ENCODE measurements at places on chromosomes 2 and 18.

GRCh38 chr2:239579524-239580198 lies 178.8 kb upstream of the HDAC4 start:
- DNase-seq: no peak

DNA sequence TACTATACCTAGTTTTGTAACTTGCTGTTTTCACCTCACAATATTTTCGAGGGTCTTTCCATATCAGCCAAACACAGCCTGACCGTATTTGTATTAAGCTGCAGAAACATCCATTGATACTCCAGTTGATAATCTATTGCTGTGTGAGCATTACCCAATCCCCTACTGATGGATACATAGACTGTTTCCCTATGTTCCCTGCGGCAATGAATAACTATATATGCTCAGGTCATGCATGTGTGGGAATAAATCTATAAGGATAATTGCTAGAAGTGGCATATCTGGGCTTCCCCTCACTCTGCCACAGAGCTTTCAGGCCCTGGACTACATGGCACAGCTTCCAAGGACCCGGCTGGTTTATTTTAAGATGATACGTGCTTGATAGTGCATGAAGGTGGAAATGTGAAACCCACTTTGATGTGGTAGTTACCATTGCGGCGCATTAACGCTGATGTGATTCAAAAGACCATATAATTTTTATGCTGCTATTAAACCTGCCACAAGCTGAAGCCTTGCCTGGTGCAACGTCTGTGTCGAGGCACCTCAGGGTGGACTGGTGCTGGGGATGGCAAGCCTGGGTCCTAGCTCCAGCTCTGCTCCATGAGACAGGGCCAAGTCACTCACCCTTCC lies 130.8 kb upstream of the MSH6 start:
- DNase-seq: no peak

DNA sequence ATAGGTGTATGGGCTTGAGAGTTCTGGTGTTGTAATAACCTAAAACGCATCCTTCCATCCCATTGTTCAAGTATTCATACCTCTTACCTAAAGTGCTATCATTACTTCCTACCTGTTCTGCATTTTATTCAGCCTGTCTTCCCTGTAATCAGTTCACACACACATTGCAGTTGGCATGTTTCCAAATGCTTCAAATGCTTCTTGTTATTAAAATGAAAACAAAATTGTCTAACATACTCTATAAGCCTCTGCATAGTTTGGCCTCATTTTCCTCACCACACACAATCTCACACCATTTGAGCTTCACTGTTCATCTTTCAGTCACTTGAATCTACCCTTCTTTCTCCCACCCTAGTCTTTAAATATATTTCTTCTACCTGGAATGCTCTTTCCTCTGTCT lies 1178.2 kb upstream of the NRXN1 start:
- no peak for DNase-seq

- peak; percentile 2 for DNase-seq
Measured at GRCh38 chr18:61706276-61706915, 186.4 kb downstream of the RNF152 start.

GRCh38 chr2:174635776-174636404 lies 38.3 kb upstream of the WIPF1 start:
- DNase-seq: no peak

DNA sequence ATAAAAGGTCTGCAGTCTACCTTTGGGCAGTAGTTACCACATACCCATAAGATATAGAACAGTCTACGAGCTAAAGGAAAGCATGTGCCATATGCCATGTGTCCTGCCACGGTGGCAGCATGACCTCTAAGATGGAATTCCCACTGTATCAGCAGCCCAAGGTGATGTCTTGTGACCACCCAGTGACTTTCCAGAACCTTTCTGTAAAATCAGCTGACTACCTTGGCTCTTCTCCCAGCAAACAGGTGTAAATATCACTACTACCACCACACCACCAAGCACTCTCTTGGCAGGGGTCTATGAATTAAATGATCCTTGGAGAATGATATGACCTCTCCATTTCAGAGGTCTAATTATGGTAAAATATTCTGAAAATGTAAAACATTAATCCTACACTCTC lies 99.6 kb downstream of the METTL8 start:
- DNase-seq: no peak

GRCh38 chr2:138877421-138877820 lies 97.2 kb upstream of the NXPH2 start:
- no peak for DNase-seq
